ENCODE measurements at places on chromosomes 4 and X. TPM values are rescaled to one million over a fixed set of nuclear protein-coding genes. Genes with fewer than 3 reads are reported as not detected.

DNA sequence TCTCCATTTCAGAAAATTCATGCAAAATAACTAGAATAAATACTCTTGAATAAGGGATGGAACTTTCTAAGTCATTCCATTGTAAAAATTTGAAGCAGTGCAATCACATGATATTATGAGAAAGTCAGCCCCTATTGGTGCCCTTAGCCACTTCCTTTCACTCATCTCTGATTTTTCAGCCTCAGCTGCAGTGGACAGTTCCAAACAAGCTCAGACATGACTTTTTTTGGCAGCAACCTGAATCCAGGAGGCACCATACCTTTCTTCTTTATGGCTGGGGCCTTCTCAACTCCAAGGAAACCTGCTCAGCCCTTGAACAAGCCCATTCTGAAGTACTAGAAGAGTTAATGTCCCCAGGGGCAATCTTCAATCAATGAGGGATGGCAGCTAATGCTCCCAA, 40.5 kb downstream of the MAPK10 start:
- DNase-seq, result no peak

DNA sequence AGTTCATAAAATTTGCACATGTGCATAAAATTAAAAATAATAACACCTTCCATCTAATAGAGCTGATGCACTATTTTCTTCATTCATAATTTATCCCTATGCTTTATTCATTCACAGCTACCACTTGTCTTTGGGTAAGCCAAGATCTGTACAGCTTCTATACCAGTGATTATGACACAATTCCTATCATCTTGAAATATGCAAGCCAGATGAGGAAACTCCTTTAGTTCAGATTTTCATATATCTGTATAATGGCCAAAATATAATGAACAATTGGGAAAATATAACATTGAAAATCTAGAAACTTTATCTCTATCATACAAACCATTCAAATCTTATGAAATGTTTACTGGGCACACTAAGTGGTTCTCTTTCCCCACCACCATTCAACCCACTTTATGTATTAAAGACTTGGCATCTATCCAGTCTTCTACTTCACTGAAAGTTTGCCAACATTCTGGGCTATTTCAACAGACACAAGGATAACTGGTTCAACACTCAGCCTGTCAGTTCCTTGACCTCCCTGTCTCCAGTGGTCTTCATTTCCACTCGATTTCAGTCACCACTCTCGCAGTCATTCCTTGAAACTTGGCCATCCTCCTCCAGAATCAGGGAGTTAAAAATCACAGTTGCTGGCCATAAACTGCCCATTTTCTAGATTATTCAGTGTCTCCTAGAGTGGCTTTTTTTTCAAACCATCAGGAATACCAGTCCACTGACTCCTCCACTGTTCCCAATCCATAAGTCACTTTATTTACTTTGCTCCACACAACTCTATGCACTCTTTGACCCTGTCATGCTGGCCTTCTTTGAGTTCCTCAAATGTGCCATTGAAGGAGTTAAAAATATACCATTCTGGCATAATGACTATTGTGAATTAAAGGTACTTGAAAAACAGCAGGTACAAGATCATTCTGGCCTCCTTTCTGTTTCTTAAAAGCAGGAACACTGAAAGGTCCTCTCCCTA, 85.5 kb downstream of the CAMK2D start:
- no peak for DNase-seq

DNA sequence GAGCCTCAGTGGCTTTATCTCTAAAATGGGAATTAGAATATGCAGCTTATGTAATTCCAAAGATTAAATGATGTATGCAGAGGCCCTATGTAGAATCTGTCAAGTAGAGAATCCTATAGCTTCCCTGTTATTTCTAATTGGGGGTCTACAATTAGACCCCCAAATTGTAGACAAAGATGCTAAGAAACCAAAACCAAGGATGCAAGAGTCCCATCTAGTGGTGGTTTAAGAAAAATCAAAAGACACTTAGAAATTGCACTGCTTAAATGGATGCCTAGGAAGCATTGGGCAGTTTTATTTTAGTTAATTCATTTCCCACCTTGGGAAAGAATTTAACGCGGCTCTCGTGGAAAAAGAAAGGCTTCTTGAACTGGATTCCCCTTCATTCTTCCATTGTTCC, 115.2 kb downstream of the GABRA2 start:
- no peak for DNase-seq

GRCh38 chrX:97527725-97528124, 644.0 kb downstream of the RPA4 start:
- no peak for DNase-seq

DNA sequence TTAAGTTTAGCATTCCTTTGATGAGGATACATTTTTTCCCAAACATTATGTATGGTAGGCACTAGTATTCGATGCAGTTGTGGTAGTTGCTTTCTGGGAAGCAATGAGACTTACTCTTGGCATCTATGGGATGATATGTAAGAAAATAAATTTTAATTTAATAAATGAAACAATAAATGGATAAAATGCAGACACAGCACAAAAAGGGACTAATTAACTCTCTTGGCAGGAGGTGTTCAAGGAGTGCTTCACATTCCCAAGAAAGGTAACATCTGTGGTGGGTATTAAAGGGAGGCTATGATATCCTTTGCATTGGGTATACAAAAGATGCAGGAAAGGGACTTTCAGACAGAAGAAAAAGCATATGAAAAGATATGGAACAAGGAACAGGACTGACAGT, 111.0 kb downstream of the PGRMC2 start:
- DNase-seq, result no peak

DNA sequence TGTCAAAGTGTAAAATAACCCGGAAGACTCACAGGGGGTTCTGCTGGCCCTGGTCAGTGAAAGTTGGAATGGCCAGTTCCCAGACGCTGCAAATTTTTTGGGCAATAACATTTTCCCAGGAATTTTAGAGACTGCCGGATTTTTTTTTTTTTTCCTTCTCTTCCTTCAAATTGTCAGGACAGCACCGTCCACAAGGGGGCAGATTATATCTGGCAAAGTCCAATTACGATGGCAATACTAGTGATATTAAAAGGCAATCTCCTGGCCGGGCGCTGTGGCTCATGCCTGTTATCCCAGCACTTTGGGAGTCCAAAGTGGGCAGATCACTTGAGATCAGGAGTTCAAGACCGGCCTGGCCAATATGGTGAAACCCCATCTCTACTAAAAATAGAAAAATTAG, 20.5 kb downstream of the SLC25A5 start:
- no peak for DNase-seq

GRCh38 chr4:154908168-154908567, 127.1 kb downstream of the RBM46 start:
- no peak for DNase-seq

DNA sequence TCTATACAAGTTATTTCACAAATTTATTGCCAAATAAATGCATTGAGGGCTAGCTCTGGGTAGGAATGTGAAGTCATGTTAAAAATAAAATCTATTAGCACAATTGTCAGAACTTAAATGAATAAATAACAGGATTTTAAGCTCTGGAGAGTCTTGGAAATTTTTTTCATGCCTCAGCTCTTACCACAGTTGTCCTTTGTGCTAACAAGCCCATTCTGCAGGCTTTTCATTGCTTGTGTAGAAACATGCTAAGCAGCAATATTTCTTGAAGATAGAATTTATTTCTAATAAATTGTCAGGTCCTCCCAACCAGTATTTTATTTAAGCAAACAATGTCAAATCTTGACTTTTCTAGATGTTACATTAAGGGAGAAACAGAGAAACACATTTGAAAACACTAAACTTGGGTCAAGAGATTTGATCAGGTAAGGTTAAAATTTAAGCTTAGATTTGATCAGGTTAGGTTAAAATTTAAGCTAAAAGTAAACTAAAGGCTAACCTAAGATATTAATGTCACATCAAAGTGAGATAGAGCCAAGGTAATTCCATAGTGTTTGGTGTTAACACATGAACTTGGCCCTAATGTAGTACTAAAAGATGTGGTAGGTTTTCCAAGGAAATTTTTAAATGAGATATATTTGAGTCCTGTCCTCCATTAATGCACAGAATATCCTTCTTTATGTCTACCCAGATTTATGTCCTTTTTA, 179.1 kb upstream of the IL1RAPL1 start:
- DNase-seq, result no peak

- DNase-seq, result peak; percentile 28
Observed at GRCh38 chr4:127781300-127782024, 660 bp upstream of the HSPA4L start.

DNA sequence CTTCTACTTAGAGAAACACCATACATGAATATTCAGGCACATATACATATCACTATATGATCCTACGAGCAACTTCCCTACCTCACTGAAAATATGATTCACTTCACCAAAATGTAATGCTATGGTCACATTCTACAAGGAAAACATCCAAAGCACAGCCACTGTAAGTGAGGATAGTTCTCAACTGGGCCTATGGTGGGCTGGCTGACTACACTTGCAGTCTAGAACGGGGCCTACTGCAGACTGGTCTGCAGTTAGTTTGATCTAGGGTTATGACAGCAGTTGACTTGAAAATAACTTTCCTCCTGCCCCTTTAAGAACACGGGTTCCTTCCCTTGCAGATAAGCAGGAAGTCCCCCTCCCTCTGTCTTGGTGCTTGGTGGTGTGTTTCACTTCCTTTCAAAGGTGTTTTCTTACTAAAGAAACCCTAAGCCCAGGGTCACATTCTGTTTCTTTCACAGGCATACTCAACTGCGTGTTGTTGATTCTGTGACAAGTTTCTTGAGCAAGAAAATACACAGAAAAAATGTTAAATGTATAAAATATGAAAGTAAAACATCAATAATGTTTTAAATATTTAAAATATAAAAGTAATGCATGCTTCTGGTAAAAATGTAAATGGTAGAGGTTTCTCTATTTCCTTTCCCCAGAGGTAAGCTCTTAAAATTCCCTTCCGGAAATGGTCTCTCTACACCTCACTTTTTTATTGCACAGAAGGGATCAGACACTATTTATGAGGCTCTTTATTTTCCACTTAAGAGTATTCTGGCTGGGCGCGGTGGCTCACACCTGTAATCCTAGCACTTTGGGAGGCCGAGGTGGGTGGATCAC, 18.0 kb upstream of the TMSB4X start:
- peak; percentile 61 for DNase-seq

- no peak for DNase-seq
Observed at GRCh38 chr4:112514647-112515197, 1.3 kb downstream of the NEUROG2 start.

DNA sequence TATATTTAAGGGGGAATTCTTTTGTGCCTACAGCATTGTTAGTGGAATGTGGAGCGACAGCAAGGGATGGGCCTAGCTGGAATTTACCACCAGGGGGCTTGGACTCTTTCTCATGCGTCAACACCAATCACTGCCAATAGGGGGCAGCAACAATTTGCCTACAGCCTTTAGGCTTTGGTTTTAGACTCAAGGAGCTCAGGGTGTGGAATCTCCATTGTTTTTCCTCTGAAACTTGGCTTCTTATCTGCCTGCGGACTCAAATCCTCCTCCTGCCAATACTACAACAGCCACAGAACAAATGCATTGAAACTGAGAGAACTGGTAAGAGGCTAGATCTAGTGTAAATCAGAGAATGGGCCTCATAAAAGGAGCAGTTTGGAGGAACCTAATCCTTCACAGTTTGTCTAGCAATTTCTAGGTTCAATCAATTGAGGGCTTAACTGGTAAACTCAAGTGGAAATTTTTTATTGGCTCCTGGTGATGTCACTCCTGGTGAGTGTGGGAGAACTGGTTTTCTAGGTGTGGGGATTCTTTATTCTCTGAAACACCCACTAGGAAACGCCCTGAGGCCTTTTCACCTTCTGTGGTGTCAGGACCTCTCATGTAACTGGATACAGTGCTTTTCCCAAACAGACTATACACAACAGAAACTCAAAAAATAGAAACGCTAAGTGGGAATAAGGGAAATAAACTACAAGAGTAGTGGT, 27.9 kb upstream of the TMSB4X start:
- peak; percentile 71 for DNase-seq

GRCh38 chr4:48015216-48015615, 1.3 kb downstream of the CNGA1 start:
- no peak for DNase-seq

- DNase-seq, result peak; percentile 76
Observed at GRCh38 chrX:110563282-110563681, 204.6 kb downstream of the RTL9 start.

- peak; percentile 11 for DNase-seq
Observed at GRCh38 chr4:110754716-110755115, 131.8 kb upstream of the PITX2 start.

- peak; percentile 90 for DNase-seq
Observed at GRCh38 chr4:141375855-141376254, 155.2 kb downstream of the ZNF330 start.

- DNase-seq, result no peak
Observed at GRCh38 chr4:116953947-116954346, 131.4 kb downstream of the TRAM1L1 start.

DNA sequence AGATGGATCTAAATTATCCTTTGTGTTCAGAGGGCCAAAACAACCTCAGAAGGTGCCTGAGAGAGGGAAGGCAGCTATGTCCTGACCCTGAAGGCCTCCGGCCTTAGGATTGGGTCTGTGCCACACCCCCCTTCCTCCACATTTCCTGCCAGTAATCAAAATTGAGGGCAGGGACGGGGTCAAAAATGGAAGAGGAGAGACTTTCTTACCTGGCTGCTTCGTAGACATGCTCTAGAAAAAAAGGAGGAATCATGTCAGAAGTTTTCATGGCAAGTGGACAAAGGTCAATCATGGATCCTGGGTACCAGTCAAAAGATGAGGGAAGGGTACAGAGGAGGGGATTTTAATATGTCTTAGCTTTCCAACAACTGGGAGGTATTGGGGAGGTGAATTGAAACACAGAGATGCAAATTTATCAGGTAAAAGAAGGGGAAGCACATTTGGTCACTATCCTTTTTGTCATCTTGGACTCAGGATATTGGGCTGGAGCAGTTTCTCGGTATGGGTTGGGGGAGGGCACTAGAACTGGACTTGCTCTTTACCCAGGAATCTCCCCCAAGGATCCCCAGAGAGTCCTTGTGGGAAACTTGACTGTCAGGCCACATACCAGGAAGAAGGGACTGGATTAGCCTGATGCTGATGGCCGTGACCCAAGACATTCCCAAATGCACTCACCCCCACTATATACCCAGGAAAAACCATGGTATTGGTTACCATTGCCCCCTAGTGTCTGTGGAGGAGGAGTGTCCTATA, 17.1 kb downstream of the VSIG4 start:
- no peak for DNase-seq

GRCh38 chr4:26863512-26863911, 2.9 kb downstream of the STIM2 start:
- DNase-seq, result no peak

GRCh38 chr4:52014903-52015302, 5.3 kb downstream of the LRRC66 start:
- DNase-seq, result no peak

DNA sequence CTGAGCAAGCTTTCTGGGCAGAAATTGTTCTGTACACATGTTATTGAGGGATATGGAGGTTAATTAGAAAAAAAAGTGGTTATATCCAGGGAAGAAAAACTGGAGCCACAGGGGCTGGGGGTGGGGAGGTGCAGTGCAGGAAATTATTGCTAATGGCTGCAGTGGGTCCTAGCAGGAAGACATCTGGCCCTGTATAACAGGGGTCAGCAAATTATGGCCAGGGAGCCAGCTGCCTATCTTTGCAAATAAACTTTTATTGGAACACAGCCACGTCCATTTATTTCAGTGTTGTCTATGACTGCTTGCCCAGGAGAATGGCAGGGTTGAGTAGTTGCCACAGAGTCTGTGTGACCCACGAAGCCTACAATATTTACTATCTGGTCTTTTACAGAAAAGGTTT, 23.4 kb upstream of the PRPS2 start:
- no peak for DNase-seq

Gene FDCSP
- not detected for total RNA-seq

Gene CXXC4
- total RNA-seq, result 10.6 TPM

Gene RTL3
- total RNA-seq, result 1.7 TPM

Gene RXFP1
- 0.14 TPM for total RNA-seq

Gene NUP62CL
- total RNA-seq, result not detected

Gene ETDB
- total RNA-seq, result not detected

Data from astrocyte (in vitro differentiated cells and primary cell).